ENCODE measurements at places on chromosomes 13 and 19. TPM values are rescaled to one million over a fixed set of nuclear protein-coding genes. Genes with fewer than 3 reads are reported as not detected.

Gene SIGLEC10
- not detected for total RNA-seq

Gene WDR87
- total RNA-seq: not detected

Gene ZNF43
- 2.0 TPM for total RNA-seq

Gene TNFSF9
- total RNA-seq: 31.5 TPM

Gene DPF1
- 2.3 TPM for total RNA-seq

Gene CEACAM3
- not detected for total RNA-seq

Gene FBXO27
- total RNA-seq: 11.3 TPM

Gene LILRA1
- total RNA-seq: not detected

Gene FDX2
- total RNA-seq: 21.6 TPM

Gene AMER2
- not detected for total RNA-seq

Gene CRX
- total RNA-seq: not detected

Gene NCR1
- total RNA-seq: not detected

Gene LILRA5
- not detected for total RNA-seq

Gene NFIX
- total RNA-seq: 16.7 TPM

Gene ZNF561
- 20.6 TPM for total RNA-seq

Gene TEX29
- not detected for total RNA-seq

Gene NAXD
- 13.0 TPM for total RNA-seq

Gene EDDM13
- total RNA-seq: 2.2 TPM

Gene CPB2
- total RNA-seq: not detected

Gene PRR12
- 6.0 TPM for total RNA-seq

Gene POLR2E
- total RNA-seq: 125 TPM

Gene BCL3
- total RNA-seq: 14.0 TPM

Gene MICU2
- 70.6 TPM for total RNA-seq

Gene ZNF468
- total RNA-seq: 6.8 TPM

Gene ZNF112
- total RNA-seq: 1.6 TPM

Gene SCEL
- total RNA-seq: 2.5 TPM

Gene SHC2
- total RNA-seq: not detected

Gene ATP1A3
- 0.04 TPM for total RNA-seq

Gene HIPK4
- not detected for total RNA-seq

All from hair follicular keratinocyte (primary cell).